ENCODE measurements at places on chromosomes 6 and 20.

DNA sequence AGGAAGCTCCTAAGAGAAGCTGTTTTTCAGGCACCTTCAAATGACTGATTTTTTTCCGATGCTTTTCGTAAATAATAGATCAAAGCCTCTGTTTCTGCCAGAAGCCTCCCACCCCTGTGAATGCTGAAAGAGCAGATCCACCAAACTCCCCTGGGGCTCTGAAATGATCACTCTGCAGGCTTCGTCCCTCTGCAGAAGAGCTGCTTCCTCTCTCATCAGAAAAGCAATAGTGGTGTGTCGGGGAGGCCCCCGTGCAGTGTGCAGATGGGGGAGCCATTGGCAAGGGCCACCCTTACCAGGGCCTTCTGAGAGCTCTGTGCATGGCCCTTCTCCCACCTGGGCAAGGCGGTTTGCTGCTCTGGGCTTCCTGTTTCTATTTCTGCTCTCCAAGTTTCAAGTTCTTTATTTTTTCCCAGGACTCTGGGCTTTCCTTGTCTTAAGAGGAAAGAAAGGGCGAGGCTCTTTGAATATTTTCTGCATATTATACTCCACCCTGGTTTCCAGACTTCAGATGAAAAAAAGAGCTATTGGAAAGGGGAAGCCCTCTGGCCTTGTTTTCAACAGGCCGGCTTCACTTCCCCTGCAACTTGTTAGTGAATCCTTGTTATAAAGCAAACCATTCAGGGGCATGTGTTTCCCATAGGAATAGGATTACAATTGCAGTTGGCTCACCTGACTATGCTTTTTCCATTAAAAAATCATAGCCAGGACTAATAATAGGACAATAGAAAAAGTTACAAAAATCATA, 155.2 kb downstream of the TTLL2 start:
- no peak for DNase-seq

DNA sequence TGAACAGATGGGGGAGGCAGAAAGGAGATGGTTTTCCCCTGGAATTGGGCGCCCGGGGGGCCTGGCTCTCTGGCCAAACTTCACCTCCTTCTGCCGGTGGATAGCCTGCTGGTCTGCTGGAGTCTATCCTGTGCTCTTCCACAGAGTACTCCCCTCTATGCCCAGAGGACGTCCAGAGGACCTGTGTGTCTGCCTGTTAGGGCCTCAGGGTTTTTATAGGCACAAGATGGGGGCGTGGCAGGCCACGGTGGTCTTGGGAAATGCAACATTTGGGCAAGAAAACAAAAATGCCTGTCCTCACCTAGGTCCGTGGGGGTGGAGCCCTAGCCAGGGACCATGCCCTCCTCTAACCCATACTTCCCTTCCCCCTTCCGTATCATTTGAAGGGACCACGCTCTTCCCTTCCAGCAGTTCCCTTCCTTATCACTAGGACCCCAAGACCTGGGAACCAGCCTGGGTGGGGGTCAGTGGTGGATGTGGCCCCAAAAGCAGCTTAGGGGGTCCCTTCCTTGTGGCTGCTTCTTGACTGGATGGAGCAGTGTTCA, 53.6 kb upstream of the ZNF337 start:
- no peak for DNase-seq

- DNase-seq = no peak
Measured at GRCh38 chr20:53652090-53652858, 58.6 kb upstream of the ZNF217 start.

DNA sequence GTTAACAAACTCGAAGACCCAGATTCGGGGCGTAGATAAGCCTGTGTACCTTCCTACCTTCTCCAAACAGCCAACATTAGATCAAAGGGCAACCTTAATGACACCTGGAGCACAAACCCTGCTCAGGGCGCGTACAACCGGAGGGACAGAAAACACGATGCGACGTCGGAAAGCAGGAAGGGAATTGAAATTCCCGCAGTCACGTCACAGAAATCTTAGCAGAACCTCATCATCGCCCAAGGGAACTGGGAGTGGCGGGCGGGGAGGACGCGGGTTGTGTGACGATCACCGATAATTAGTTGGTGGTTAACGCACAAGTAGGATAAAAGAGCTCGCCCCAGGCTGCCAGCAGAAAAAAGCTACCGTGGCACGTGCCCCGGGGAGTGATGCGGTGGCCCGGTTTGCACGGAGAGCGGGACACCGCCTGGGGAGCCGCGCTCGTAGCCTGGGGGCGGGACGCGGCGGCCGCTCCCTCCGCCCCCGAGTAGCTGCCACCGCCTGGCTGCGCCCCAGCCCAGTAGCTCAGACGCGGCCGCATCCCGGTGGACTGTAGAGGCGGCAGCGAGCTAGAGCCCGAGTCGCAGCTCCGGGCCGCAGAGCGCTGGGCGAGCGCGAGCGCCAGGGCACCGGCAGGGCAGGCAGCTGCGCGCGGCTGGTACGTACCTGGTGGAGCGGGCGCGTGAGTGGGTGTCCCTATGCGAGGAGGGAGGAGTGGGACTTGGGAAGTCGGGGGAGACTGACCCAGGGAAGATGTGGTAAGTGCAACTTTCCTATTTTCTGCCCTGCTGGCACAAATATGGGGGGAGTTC, at the start of gene PKIB:
Gene PKIB (plus strand): TSS at position 525 of the 809 bp plus-strand sequence. CDS start 107,390 bp downstream, outside the sequence.
- DNase-seq = peak; percentile 85

DNA sequence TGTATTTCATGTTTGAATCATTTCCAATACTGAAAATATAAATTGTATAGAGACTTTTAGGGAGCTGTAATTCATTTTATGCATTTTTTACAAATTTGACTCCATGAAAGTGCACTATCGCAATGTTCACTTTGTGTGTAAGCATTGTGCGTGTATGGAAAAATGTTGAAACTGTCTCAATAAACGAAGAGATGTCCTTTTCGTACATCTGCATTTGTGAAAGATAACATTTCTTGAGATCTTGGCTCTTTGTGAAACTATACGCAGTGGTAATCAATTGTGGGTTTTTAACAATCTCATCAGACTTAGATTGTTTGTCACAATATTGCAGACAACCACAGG, 18.6 kb upstream of the ZBP1 start:
- DNase-seq = no peak

- DNase-seq = no peak
Measured at GRCh38 chr6:12114055-12114503, 102.0 kb downstream of the HIVEP1 start.

DNA sequence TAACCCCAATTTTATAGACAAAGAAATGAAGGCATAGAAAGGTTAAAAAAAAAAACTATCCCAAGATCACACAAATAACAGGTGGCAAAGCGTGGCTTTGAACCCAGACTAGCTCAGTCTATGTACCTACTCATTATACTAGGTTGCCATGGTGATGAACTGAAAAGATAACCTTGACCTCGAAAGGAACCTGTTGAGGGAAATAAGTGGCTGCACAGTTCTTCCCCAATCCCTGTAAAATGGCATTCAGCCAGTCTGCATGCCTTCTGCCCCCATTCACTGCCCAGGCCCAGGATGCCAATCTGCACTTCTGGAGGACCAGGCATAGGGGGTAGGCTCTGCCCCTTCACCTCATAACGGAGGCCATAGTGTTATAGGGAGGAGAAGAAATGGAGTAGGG, 295.2 kb downstream of the PTPRT start:
- DNase-seq = no peak

- DNase-seq = no peak
Measured at GRCh38 chr6:143721642-143722041, 43.9 kb downstream of the PHACTR2 start.

Data from NCI-H748 treated with DMSO at 0.1 percent for 48 hours (cell line).